ENCODE measurements at places on chromosomes 7 and 10. TPM values are rescaled to one million over a fixed set of nuclear protein-coding genes. Genes with fewer than 3 reads are reported as not detected.

DNA sequence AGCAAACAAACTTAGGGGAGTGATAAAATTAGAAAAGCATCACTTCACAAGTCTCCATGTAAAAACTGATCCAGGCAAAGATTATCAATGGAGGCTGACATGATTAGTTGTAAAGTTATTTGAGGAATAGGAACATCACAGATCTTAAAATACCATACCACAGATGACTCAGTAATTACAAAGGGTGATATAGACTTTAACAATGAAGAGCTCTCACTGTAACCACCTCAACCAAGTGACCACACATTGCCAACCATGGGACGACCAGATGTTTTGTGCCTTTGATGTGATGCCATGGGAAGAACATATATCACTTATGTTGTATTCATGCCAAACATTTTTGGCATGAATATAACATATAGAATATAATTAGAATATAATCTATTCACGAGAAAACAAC lies 11.7 kb downstream of the AASS start:
- no peak for DNase-seq

GRCh38 chr10:69265521-69265920 lies 12.8 kb upstream of the HK1 start:
- DNase-seq = no peak

DNA sequence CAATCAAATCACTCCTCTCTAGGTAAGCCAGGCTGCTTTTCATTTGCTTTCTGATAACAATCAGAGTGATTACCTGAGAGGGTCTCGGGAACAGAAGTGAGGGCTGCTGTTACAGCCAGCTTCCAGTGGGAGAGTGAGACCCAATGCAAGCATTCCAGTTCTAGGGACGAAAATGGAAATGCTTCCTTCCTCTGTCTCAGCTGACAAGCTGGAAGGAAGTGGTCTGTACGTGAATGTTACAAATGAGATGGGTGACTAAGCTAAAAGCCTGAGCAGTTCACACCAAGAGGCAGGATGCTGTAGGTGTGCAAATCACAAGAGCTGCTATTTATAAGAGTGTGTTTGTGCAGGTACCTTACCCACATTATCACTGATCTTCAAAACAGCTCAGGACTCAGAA lies 772.4 kb downstream of the GRID1 start:
- no peak for DNase-seq

The PKD1L1 gene
- total RNA-seq = 0.05 TPM

DNA sequence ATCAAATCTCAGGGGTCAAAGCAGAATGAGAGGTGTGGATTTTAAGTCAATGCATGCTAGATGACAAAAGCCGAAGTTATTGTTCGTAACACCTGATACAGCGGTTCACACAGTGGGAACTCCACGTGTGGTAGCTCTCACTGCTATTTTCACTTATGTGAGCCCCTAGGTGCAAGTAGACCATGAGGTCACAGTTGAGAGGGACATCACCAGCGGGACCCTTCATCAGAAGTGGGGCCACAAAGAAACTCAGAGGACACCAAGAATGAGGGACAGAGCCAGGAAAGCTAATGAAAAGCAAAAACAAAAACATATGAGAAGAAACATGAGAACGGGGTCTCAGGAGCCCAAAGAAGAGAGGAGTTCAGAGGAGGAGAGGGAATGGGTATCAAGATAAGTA lies 63.5 kb downstream of the ADAM12 start:
- no peak for DNase-seq

DNA sequence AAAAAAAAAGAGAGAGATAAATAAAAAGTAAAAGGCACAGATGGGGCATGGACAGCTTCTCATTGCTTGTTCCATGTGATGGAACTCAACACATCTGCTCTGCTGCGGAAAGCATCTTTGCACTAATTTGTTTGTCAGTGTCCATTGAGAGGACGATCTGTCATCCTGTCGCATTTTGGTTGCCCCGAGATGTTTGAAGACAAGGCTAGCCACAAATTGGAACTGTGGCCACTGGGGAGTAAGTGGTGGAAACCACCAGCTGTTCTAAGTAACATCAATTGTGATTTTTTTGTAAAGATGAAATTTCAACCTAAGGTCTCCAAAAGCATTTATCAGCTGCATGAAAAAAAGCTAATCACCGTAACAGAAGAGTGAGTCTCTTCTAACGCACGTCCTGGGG lies 312.7 kb downstream of the ADARB2 start:
- no peak for DNase-seq

DNA sequence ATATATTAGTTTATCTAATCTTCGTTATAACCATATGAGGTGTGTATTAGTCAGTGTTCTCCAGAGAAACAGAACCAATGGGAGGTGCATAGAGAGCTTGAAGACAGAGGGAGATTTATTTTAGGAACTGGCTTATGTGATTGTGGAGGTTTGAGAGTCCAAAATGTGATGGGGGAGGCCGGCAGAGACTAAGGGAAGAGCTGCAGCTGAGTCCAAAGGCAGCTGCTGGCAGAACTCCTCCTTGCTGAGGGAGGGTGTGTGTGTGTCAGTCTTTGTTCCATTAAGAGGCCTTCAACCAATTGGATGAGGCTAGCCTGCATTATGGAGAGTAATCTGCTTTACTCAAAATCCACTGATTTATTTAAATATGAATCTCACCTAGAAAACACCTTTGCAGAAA lies 165.1 kb downstream of the SH3PXD2A start:
- DNase-seq = no peak

DNA sequence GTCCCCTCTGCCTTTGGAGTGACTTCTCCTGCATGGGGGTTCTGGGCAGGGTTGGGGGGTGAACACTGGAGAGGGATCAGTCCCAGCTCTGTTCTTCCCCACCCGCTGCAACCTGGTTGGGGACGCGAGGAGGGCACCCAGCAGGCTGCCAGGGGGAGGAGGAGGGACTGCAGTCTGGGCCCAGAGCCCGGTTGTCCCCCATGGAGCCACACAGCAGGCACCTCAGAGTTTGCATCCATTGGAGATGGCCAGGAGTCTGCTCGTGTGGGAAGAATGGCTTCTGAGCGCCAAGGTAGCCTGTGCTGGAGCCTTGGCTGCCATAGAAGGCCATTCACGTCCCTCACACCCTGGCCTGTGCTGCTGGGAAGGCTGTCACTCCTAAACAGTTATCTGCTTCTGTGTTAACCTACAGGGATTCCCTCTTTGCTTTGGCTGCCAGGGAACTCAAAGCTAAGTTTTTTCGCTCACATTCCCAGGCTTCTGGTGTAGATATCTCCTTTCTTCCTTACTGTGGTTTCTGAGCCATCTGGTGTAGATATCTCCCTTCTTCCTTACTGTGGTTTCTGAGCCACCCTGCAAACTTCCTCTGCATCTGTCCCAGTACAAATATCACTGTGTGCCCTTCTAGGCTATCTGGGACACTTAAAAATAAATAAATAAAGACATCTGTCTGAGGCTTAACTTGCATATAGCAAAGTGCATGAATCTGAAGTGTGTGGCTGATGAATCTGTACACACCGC lies 133.7 kb downstream of the LHPP start:
- DNase-seq = no peak

DNA sequence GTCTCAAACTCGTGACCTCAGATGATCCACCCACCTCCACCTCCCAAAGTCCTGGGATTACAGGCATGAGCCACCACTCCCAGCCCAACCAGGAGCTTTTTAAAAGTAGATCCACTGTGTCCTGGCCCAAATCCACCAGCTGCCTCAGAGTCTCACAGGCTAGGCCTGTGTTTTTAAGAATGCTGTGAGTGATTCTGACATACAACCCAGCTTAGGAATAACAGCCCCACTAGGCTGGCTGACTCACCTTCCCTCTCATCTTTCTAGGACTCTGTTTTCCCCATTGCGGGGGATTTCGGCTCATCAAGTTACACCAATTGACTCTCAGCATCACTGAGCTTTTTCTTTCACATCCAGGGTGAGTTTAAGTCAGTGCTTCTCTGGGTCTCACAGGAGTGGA lies 207.6 kb downstream of the SKIDA1 start:
- DNase-seq = no peak

DNA sequence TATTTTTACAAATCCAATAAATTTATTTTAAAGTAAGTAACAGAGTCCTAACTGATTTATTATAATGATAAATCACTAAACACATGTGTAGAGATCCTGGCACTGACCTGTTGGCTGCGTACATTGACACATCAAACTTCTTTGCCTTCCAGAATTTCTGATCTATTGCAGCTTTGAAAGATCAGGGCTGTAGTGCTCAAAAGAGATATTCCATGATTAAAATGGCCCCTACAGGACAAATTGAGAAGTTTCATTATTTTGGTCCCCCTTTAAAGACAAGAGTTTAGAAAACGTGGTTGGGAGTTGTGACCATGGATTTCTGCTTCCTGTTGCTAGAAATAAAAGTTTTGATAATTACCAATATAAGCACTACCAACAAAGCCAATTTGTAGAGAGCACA lies 87.7 kb upstream of the PDK4 start:
- peak; percentile 41 for DNase-seq

The ASB10 gene
- not detected for total RNA-seq

The AGAP6 gene
- 7.8 TPM for total RNA-seq

DNA sequence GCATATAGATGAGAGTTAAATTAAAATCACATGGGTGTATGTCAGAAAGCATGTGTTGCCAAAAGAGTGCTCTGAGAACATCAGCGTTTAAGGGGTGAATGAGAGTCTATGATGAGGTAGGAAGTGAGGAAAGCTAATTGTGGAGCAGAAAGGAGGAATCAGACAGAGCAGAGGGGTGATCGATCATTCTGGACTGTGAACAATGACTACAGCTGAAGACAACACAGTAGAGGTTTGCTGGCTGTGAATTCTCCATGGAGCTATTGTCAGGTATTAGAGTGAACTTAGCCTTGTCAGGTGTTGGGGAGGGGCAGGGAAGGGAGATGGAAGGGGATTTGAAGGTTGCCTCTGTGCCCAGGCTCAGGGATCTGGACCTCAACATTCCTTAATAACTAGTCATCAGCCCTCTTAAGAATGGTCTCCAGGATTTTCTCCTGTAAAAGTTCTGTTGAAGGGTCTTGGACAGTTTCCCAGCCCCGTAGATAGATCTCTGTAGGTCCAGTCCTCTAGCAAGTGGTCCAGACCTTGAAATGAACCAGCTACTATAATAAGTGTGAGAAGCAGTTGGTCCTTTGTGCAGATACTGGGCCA lies 57.1 kb downstream of the KIF5B start:
- no peak for DNase-seq

The POP7 gene
- total RNA-seq = 50.1 TPM

DNA sequence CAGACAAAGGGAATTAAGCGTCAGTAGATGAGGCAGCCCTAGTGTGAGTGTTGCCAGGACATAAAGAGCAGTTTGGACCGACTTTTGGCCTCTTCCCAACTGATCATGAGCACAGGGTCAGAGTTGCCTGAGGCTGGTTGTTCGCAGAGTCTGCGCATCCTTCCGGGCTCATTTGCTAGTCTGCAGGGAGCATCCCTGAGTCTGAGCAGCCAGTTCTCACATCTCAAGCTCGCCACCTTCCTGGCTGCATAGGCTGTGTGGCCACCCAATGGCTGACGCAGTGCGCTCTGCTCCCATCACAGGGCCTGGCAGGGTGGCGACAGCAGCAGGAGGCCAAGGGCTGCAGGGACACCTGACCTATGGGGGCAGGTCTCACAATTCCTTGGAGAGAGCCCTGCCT lies 5.0 kb downstream of the GAD2 start:
- DNase-seq = no peak

- no peak for DNase-seq
Observed at GRCh38 chr7:151936207-151936606, 20.0 kb upstream of the GALNTL5 start.

- DNase-seq = no peak
Observed at GRCh38 chr10:23319835-23320234, 24.8 kb downstream of the C10orf67 start.

GRCh38 chr10:124649214-124649613 lies 95.0 kb downstream of the FAM53B start:
- DNase-seq = no peak

All from NCI-H460 (cell line).